ENCODE measurements at places on chromosomes 3 and 15.

DNA sequence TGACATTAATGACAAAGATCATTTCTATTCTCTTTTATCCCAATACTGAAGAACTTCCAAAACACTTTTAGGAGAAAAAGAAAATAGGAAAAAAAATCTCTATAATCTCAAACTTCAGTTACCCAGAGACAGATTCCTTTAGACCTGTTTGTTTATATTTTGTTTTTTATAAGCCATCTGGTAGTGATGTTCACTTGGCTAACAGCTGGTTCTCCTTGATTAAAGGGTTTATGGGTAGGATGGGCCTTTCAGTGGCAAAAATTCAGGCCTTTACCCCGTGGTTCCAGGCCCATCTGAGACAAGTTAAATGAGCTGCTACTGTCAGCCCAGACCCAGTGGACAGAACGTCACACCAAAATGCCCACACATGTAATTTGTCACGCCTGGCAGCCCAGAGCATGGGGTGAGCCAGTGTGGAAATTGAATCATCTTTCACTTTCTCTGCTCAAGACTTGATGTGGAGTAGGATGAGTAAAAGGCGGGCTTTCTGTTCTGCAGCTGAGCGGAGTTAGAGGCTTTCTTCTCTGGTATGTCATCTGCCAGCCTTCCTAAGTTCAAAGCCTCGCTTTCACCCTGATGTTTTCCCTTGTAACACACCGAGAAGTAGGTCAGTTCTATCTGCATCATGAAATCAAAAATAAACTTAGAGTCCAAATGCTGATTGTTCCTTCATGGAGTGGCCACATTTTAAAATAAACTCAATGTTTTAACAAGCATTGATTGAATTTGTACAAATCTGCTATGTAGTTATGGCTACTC lies 62.5 kb upstream of the SKOR1 start:
- no peak for DNase-seq

DNA sequence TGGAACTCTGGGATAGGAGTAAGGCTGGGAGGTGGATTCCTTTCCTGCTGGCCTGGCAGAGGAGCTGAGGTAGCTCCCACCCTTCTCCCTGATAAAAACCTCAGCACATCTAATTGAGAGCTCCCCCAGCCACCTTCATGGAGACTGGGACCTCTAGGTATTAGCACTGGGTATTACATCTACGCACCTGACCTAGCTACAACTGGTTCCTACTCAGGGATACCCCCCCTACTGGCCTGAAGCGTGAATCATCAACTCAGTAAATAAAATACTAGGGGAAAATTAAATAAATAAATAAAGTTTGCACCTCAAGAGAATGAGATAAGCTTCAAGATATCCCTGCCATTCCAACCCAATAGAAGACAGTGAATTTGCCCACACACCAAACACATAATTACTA lies 140.4 kb downstream of the NEK10 start:
- DNase-seq, result no peak

- no peak for DNase-seq
Observed at GRCh38 chr3:41288785-41289184, 89.5 kb downstream of the CTNNB1 start.

DNA sequence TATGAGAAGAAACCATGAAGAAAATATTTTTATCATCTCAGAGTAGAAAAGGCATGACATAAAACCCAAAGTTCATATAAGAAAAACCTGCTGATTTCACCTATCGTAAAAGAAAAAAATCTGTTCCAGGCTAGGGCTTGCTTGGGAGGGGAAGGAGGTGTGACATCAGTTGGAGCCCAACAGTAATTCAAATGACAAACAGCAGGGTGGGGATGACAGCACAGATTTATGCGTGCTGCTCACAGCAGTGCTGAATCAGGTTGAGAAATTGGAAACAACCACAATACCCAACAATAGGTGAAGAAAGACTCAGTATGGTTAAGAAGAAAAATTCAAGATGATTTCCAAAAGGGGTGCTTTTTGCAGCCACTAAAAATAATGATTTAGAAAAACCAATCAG lies 172.4 kb downstream of the PDE8A start:
- no peak for DNase-seq

DNA sequence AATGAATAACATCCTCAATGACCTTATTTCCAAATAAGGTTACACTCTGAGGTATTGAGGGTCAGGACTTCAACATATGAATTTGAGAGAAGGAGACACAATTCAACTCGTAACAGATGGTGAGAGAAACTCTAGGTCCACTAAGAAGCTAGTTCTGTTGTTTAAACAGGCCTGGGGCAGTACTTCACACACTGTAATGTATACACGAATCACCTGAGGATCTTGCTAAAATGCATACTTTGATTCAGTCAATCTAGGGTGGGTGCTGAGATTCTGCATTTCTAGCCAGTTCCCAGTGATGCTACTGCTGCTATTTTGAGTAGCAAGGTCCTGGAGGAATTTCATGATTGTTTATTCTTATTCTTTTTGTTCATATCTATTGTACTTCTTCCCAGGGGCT lies 186.8 kb downstream of the SATB1 start:
- DNase-seq, result no peak

- no peak for DNase-seq
Observed at GRCh38 chr3:122681284-122681973, 790 bp downstream of the PARP14 start.

- no peak for DNase-seq
Observed at GRCh38 chr15:96367311-96368200, 37.1 kb downstream of the NR2F2 start.

DNA sequence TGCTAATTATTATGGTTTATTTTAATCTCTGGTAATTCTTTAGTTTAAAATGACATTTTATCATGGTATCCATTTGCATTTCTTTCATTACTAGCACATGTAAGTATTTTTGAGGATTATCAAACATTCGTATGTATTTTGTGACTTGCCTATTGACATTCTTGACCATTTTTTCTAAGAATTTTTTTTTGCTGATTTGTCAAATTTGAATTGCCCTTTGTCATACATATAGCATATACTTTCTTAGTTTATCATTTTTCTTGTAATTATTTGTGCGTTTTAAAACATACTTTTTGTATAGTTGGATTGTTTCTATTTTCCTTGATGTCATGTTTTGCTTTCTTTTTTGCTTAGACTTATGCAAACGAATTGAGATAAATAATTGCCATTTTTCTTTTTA lies 358.5 kb upstream of the RBMS3 start:
- DNase-seq, result no peak

DNA sequence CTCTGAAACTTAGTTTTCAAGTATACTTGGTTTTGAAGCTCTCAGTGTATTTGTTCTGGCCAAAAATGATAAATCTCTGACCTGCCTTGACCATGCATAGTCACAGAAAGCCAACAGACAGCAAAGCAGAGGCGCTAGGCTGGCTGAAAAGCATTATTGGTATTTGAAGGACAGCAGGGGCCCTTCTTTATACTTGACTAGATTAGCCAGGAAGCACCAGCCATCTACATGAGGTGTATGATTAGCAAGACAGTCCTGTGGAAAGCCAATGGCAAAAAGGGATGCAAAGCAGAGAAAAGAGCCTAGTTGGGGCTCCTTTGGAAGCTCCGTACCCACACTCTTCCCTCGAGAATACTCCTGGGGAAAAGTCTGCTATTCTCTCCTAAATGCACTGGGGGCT lies 7.8 kb downstream of the SLC24A1 start:
- DNase-seq, result no peak

- DNase-seq, result no peak
Observed at GRCh38 chr15:59252137-59252536, 45.5 kb downstream of the LDHAL6B start.

DNA sequence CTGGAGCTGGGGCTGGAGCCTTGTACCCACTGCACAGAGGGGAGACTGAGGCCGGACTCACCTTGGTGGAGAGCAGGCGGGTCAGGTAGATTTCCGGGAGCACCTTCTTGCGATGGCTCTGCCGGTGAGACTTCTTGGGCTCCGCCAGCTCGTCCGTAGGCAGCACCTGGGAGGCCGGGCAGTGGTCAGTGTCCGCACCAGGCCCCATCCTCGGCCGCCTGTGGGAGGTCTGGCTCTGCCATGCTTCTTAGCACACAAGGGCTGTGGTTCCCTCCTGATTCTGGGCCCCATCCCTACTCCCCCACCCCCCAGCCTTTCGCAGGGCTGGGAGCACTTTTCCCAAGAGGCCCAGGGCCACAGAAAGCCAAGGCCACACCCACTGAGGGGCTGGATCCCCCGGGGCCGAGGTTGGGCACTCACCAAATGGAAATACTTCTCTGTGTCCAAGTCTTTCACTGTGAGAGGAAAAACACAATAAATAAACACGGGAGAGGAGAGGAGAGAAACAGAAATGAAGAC lies 17.4 kb downstream of the H1-8 start:
- DNase-seq, result no peak

GRCh38 chr15:34708422-34708821 lies 46.4 kb downstream of the GJD2 start:
- DNase-seq, result no peak

GRCh38 chr15:90648137-90649070 lies 68.7 kb upstream of the BLM start:
- DNase-seq, result no peak

DNA sequence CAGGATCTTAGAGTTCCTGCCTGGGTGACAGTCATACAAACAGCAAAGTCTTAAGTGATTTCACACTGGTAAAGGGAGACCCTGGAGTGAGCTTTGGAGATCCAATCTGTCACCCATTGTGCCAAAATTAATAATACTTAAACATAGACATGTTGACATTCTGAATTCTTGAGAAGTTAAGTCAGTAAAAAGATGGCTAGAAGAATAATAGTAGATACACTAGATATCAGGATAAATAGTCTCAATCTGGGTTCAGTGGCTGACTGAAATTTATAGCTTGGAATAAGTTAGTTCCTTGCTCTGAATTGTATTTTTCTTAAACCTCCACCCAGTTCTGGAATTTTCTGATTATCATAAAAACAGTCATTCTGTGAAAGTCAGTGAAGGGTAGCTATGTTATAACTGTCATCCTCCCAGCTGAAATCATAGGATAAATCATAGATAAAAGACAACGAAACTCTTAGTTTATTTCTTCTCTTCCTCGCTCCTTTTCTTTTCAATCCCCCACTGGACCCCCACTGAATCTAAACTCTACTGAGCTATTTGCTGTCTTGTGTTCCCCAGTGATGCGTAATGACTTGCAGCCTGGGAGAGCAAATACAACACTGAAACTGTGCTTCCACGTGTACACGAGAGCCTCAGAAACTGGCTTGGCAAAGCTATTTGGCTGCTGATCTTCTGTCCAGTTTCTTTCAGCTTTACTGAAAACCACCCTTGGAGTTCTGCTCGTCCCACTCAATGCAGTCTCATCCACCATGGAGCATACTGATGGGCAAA lies 175.4 kb upstream of the TP63 start:
- DNase-seq, result no peak

- no peak for DNase-seq
Observed at GRCh38 chr3:188824566-188824965, 347.2 kb upstream of the TPRG1 start.

DNA sequence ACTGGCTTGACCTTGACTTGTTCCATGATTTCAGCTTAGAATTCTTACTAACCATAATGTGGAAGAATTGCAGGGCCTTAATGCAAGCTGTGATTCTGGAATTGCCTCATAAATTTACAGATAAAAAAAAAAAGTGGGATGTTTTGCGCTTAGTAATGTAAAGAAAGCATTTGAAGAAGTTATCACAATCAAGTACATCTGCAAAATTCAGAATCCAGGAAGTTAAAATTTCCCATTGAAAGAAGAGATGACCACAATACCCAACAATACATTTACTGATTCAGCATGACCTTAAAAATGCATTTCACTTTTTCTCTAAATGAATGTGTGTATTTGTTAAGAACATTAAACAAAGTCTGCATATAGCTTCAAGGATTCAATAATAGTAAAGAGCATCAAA lies 65.1 kb upstream of the CCNL1 start:
- no peak for DNase-seq

- no peak for DNase-seq
Observed at GRCh38 chr15:100170291-100171210, 171.2 kb downstream of the ADAMTS17 start.

- no peak for DNase-seq
Observed at GRCh38 chr3:101865751-101866509, 16.6 kb downstream of the NFKBIZ start.

GRCh38 chr3:129326138-129326537 lies 47.5 kb downstream of the HMCES start:
- DNase-seq, result no peak

GRCh38 chr15:87374339-87374738 lies 882.2 kb downstream of the NTRK3 start:
- DNase-seq, result no peak

- no peak for DNase-seq
Observed at GRCh38 chr15:87619161-87619960, 637.2 kb downstream of the NTRK3 start.

- no peak for DNase-seq
Observed at GRCh38 chr15:70669966-70670658, 93.2 kb downstream of the UACA start.

GRCh38 chr15:76200083-76200465 lies 111.2 kb downstream of the ETFA start:
- no peak for DNase-seq

- DNase-seq, result no peak
Observed at GRCh38 chr15:68730471-68730919, 90.2 kb downstream of the ANP32A start.

DNA sequence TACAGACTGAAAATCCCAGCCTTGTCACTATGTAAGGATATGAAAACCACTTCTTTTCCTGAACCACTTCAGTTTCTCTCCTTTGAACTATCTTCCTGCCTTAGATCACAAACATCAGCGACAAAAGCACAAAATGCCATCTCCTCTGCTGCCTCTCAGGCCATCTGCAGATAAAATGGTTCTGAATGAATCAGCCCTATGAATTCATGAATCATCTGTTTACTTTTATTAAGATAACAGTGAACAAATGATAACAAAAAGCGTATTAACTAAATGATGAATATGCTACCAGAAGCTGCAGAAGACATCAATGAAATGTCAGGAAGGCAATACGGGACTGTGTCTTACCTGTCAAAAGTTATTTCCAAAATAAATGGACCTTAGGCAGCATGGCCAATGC lies 928.1 kb downstream of the ROBO1 start:
- DNase-seq, result no peak

DNA sequence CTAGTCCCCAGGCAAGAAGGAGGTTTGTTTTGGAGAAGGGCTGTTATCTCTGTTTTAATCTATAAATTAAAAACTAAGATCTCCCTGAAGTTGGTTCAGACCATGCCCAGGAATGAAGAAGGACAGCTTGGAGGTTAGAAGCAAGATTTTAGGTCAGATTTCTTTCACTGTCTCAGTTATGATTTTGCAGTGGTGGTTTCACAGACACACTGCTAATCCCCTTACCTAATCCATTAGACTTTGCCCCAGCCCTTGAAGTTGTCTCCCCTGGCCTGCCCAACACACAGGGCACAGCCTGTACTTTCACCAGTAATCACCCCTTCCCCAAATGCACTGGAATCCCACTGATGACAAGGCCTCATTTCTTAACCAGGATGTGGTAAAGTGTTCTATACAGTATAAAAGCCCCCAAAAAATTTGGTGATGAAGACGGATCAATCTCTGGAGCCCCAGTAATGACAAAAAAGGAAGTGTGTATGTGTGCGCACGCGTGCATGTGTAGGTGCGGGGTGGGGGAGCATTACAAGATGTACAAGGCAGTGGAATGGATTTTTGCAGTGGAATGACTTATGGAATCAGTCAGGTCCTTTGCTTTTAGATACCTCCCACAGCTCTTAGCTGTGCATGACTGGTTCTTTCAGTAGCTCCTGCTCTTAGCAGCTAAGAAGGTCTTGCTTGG lies 73.1 kb upstream of the TERB2 start:
- no peak for DNase-seq

Data from NCI-H1048 (cell line).